Nasal cavity respiratory epithelium epithelial cell of viscerocranial mucosa (primary cell): ENCODE measurements at places on chromosomes 2 and 18. TPM values are rescaled to one million over a fixed set of nuclear protein-coding genes. Genes with fewer than 3 reads are reported as not detected.

The RHBDD1 gene
- 44.4 and 80.5 TPM in 2 replicates for total RNA-seq

The GALNT13 gene
- 1.0 and 1.4 TPM in 2 replicates for total RNA-seq

The NYAP2 gene
- under 0.01 TPM in 1 of 2 replicates, not detected in the other for total RNA-seq

The SPC25 gene
- not detected in 2 replicates for total RNA-seq

The ADGRF3 gene
- total RNA-seq = 0.07 TPM in 1 of 2 replicates, not detected in the other

The CNTNAP5 gene
- not detected in 2 replicates for total RNA-seq

The ZNF385B gene
- total RNA-seq = 0.34 TPM in 1 of 2 replicates, not detected in the other

The PLGLB1 gene
- 0.34 and 1.4 TPM in 2 replicates for total RNA-seq

The CHRNG gene
- not detected in 2 replicates for total RNA-seq

The OTOF gene
- not detected in 2 replicates for total RNA-seq

The HJURP gene
- total RNA-seq = under 0.01 and 0.14 TPM in 2 replicates

The IDH1 gene
- total RNA-seq = 306 and 350 TPM in 2 replicates

The RNF152 gene
- total RNA-seq = 24.6 and 76.5 TPM in 2 replicates

The ZC3H15 gene
- 147 and 181 TPM in 2 replicates for total RNA-seq

The TPO gene
- total RNA-seq = 0.07 TPM in 1 of 2 replicates, not detected in the other

The PDE11A gene
- 0.07 TPM in 1 of 2 replicates, not detected in the other for total RNA-seq

The KANSL1L gene
- total RNA-seq = 9.2 and 13.0 TPM in 2 replicates

The TDRD15 gene
- not detected in 2 replicates for total RNA-seq

The RUFY4 gene
- not detected in 2 replicates for total RNA-seq

The OXER1 gene
- total RNA-seq = 0.07 TPM in 1 of 2 replicates, not detected in the other

The HS1BP3 gene
- 29.4 and 40.8 TPM in 2 replicates for total RNA-seq

The IL1A gene
- 387 and 393 TPM in 2 replicates for total RNA-seq

The RETSAT gene
- 85.4 and 99.7 TPM in 2 replicates for total RNA-seq

The COLEC11 gene
- not detected in 2 replicates for total RNA-seq

The MBP gene
- total RNA-seq = 54.3 and 54.7 TPM in 2 replicates

The TXNL1 gene
- total RNA-seq = 16.7 and 54.5 TPM in 2 replicates

The CCDC74A gene
- 1.0 and 5.9 TPM in 2 replicates for total RNA-seq

The ROCK1 gene
- total RNA-seq = 36.6 and 49.6 TPM in 2 replicates

The NGEF gene
- 0.68 and 2.1 TPM in 2 replicates for total RNA-seq

The LYG2 gene
- not detected in 2 replicates for total RNA-seq

The TNS1 gene
- 0.50 TPM in 1 of 2 replicates, not detected in the other for total RNA-seq

The TEX261 gene
- total RNA-seq = 12.3 and 28.5 TPM in 2 replicates

The SEH1L gene
- 76.2 and 90.0 TPM in 2 replicates for total RNA-seq

The ADAM23 gene
- total RNA-seq = under 0.01 and 1.5 TPM in 2 replicates

The TMEM200C gene
- under 0.01 TPM in 1 of 2 replicates, not detected in the other for total RNA-seq

The DLGAP1 gene
- total RNA-seq = under 0.01 TPM in 1 of 2 replicates, not detected in the other

The VAMP5 gene
- total RNA-seq = 2.7 and 3.3 TPM in 2 replicates

The LCT gene
- 0.07 TPM in 1 of 2 replicates, not detected in the other for total RNA-seq

The UCN gene
- total RNA-seq = 1.0 and 1.1 TPM in 2 replicates

The ELOA2 gene
- not detected in 2 replicates for total RNA-seq

The SERPINB11 gene
- under 0.01 and 0.93 TPM in 2 replicates for total RNA-seq

The C18orf54 gene
- 1.4 and 2.0 TPM in 2 replicates for total RNA-seq

The GAL3ST2 gene
- 0.36 TPM in 1 of 2 replicates, not detected in the other for total RNA-seq
